ENCODE measurements at places on chromosomes 4 and X.
A peak's percentile ranks its signal among the peaks of the same experiment; 100 is the strongest.

GRCh38 chr4:102825261-102826091, 1.9 kb downstream of the UBE2D3 start:
- DNase-seq: no peak

- DNase-seq: no peak
Observed at GRCh38 chr4:20087522-20087911, 164.2 kb upstream of the SLIT2 start.

DNA sequence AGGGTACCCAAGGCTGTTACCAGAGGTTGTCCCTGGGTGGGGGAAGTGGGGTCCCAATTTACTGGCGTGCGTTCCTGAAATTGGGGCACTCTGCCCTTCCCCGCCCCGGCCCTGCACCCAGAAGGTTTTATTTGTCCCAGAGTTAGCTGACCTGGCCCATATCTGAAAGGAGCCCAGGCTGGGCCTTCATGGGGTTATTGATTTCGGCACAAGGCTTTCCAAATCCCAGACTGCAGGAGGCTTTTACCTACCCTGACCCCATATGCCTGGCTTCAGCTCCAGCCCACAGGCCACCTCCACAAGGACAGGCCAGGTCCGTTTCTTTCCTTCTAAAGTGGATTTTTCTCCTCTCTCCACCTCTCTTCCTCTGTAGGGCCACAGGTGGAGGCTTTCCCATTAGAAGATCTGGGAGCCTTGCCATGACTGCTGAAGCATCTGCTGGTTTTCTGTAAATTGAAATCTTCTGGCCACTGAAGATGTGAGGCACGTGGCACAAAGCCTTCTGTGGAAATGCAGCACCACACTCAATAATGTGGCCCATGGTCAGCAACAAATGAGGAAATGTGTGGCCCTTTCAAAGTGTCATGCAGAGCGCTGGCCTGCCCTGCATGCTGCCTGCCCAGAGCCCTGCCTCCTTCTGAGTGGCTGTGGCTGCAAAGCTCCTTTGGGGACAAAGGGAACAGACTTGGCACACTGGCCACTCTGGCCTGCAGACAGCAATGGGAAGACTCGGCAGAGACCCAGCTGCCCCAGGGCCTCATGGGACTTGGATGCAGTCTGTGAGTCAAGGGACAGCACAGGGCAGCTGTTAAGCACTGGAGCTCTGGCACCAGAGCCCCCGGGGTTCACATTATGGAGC, 43.1 kb upstream of the MTM1 start:
- DNase-seq: no peak

- DNase-seq: no peak
Observed at GRCh38 chr4:57333684-57334083, 223.5 kb upstream of the IGFBP7 start.

DNA sequence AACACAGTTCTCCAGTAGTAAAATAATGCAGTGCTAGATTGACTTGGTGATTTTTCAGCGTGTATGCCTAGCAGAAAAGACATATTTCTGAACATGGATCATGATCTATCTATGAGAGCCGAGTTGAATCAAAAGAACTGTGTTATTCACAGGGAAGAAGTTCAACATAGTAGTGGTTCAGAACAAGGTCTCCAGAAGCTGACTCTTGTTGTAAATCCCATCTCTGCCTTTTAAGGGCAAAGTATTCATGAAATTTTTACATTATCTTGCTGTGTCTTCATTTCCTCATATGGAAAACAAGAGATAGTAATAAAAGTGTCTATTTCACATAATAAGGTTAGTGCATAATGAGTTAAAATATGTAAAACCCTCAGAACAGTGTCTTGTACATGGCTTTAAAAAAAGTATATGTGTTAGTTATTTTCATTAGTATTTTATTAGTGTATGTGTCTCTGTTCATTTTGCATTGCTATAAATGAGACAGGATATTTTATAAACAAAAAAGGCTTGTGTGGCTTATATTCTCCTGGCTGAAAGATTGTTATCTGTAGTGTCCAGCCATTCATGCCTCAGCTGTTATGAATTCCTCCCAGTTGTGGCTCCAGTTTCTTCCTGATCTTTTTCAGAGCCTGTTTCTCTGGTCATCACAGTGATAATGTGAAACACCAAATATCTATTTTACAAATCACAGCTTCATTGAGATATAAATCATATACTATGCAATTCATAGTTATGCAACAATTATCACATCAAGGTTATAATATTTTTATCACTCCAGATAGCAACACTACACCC, 1351.2 kb downstream of the STIM2 start:
- no peak for DNase-seq

- DNase-seq: no peak
Observed at GRCh38 chr4:143253166-143253565, 68.4 kb downstream of the USP38 start.

DNA sequence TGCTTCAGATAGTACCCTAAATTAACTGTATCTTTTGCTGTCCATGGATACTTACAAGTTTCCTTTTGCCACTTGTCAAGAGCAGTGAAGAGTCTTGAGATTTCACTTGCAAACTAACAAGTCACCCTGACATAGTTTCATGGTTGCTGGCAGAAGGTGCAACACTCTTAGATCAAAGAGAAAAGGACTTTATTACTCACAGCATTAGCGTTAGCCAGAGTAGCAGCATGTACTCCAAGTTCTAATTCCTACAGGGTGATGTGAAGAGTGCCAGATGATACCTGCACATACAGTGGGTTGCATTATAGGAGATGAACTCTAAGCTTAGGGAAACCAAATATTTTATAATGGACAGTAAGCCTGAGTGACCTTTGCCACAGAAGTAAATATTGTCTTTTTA, 47.9 kb downstream of the NDST3 start:
- DNase-seq: no peak

GRCh38 chr4:164803702-164804101, 49.8 kb downstream of the SMIM31 start:
- DNase-seq: no peak

- DNase-seq: no peak
Observed at GRCh38 chr4:109969087-109969486, 56.4 kb downstream of the EGF start.

- DNase-seq: no peak
Observed at GRCh38 chrX:150761176-150761818, 68.1 kb downstream of the MTMR1 start.

GRCh38 chr4:14918336-14918735, 83.9 kb upstream of the CPEB2 start:
- no peak for DNase-seq

GRCh38 chr4:46277165-46277951, 112.6 kb downstream of the GABRA2 start:
- DNase-seq: no peak

- no peak for DNase-seq
Observed at GRCh38 chr4:112516471-112517066, 589 bp upstream of the NEUROG2 start.

DNA sequence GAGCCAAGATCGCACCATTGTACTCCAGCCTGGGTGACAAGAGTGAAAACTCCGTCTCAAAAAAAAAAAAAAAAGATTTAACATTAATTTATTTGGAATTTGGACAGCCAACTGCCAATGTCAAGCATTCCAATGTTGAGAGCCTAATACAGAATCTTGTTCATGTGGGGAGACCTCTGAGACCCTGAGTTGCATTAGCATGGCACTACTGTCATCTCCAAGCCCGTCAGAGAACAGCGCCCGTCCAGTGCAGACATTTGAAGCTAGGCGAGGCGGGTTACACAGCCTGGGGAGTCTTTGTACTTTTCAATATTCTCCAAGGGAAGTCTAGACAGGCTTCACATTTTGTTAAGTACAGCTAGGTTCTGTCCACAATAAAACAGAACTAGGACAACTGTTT, 126.7 kb downstream of the CHRNA9 start:
- no peak for DNase-seq

DNA sequence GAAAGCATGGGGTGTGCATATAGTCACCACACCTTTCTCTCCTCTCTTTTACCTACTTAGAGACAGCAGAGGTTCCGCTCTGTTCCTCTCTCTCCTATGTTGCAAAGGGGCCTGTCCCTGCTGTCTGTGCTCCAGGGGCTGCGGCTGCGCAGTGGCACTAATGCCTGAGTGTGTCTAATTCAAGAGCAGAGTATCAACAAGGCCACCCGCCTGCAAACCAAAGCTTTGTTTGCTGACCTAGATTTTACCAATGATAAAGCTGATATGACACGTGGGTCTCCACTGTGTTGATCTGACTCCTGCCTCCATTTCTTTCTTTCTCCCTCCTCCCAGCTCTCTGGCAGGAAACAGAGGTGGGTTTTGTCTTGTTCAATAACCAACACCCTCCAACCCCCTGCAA, 74.9 kb downstream of the NSG1 start:
- DNase-seq: peak; percentile 50

- DNase-seq: no peak
Observed at GRCh38 chr4:8411351-8412180, 29.0 kb downstream of the ACOX3 start.

DNA sequence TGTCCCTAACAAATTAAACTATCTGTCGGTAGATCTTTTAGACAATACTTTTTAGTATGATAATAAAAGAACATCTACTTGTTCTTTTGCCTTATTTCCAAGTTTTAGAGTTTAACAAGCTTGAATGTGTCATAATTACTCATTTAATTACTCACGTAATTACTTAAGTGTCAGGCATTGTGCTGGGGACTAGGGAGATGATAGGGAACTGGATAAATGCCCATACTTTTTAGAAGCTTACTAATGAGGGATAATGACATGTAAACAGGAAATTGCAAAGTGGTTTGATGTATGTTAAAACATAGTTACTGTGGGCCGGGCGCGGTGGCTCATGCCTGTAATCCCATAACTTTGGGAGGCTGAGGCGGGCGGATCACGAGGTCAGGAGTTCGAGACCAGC, 158.3 kb downstream of the DMD start:
- DNase-seq: no peak
